Uterine smooth muscle cell (primary cell): ENCODE measurements at places on chromosomes 3 and 15. TPM values are rescaled to one million over a fixed set of nuclear protein-coding genes. Genes with fewer than 3 reads are reported as not detected.

Gene CASR
- total RNA-seq = not detected in 2 replicates

Gene CORO2B
- 26.7 and 50.8 TPM in 2 replicates for total RNA-seq

Gene SPINT1
- 0.37 and 0.66 TPM in 2 replicates for total RNA-seq

Gene MRPS11
- 31.5 and 37.3 TPM in 2 replicates for total RNA-seq

Gene ACKR2
- 0.22 and 0.37 TPM in 2 replicates for total RNA-seq

Gene GADL1
- under 0.01 TPM in 1 of 2 replicates, not detected in the other for total RNA-seq

Gene ALDH1L1
- total RNA-seq = 0.25 TPM in 1 of 2 replicates, not detected in the other

Gene C2CD4A
- total RNA-seq = 0.12 TPM in 1 of 2 replicates, not detected in the other

Gene XRN1
- total RNA-seq = 43.1 and 44.4 TPM in 2 replicates

Gene SERINC4
- total RNA-seq = 0.11 TPM in 1 of 2 replicates, not detected in the other

Gene FANCD2OS
- total RNA-seq = not detected in 2 replicates

Gene CPLX3
- not detected in 2 replicates for total RNA-seq

Gene EBLN2
- 5.4 and 7.7 TPM in 2 replicates for total RNA-seq

Gene SH3BP5
- 16.8 and 30.4 TPM in 2 replicates for total RNA-seq

Gene HDC
- total RNA-seq = 0.11 TPM in 1 of 2 replicates, not detected in the other

Gene MST1
- 5.4 and 6.2 TPM in 2 replicates for total RNA-seq

Gene STX19
- total RNA-seq = not detected in 2 replicates

Gene CCDC12
- total RNA-seq = 30.6 and 33.2 TPM in 2 replicates

Gene C3orf85
- total RNA-seq = not detected in 2 replicates

Gene GOLGA6L4
- total RNA-seq = 1.2 TPM in 2 replicates
